ENCODE measurements at places on chromosomes 7 and 10.

DNA sequence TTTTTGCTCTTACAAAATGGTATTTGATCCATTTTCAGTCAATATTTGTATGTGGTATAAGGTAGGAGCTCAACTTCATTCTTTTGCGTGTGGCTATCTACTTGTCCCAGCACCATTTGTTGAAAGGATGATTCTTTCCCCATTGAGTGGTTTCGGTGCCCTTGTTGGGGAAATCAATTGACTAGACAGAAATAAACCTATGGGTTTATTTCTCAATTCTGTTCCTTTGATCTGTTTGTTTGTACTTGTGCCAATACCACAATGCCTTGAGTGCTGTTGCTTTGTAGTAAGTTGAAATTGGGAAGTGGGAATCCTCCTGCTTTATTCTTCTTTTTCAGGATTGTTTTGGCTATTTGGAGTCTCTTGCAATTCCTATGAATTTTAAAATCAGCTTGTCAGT, 41.0 kb downstream of the SNX10 start:
- DNase-seq = no peak

DNA sequence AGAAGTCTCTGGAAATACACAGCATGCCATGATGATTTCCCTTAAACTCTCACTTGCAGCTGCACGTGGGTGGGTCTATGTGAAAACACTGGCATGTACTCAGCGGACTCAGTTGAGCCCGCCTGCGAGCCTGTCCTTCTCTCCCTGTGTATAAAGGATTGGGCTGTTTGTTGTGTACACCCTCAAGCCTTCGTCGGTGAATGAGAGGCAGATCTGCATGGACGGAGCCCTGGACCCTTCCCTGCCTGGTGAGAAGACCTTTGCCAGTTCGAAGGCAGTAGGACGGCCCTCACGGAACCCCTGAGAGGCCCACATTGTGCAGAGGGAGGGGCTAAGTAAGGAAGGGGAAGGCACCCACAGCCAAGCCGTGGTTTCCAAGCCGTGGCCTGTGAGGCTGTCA, 121.2 kb downstream of the WDFY4 start:
- no peak for DNase-seq

DNA sequence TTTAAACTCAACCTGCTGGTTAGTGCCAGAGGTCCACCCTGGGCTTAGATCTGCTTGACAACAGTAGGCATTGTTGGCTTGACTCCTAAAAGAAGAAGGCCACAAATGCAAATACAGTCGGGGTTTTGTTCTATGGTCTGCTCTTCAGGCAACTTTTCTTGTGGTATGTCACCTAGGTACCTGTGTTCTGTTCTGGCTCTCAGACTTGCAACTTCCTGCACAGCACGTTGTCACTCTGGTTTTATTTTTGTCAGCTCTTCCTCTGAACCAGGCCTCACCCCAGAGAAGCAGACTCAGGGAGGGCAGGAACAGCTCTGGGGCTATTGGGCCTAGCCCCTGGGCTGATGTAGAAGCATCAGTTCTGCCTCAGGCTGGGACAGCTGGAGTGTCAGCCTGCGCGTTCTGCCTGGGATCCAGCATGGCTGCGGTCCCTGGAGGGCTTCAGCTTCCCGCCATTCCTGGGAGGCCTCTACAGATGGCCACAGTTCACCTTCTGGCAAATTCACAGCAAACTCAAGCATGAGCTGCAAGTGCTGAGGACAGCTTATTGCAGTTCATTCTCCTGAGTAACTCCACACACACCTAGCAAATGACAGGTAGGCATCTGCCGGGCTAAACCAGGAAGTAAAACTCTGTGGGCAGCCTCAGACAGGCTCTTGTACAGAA, 11.0 kb upstream of the PDCD4 start:
- no peak for DNase-seq

DNA sequence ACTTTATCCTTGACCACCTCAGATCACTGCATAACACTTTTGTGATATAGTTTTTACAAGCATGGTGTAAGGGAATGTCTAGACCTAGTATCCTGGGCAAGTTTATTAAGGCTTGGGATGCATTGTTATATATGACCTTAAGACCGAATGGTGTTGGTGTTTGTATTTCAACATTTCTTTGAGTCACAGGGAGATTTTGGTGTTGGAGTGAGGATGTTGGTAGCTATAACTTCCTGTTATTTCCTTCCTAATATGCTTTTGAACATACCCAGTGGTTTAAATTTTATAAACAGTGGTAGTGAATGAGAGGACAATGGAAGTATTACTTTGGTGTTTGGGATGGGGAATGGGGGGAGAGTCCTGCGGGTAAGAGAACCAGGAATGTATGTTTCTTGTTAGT, 2.6 kb downstream of the EXOC4 start:
- peak; percentile 28 for DNase-seq

- no peak for DNase-seq
Measured at GRCh38 chr10:21326594-21327288, 198.7 kb downstream of the SKIDA1 start.

DNA sequence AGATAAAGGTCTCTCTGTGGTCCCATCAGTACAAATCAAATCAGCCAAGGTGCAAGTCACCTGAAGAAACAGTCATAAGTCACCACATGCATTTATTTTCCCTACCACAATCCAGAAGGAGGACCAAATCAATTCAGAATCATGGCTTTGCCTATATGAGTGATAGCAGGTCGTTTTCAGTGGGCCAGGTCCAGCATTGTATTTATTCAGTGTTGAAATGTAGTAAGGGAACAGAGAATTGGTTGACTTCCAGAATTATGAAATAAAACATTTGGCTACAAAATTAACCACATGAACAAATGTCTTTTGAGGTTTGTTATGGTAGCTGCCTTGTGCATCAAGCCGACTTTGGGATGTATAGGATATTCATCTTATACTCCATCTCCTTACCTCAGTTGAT, 88.4 kb downstream of the POLR1F start:
- peak; percentile 59 for DNase-seq

DNA sequence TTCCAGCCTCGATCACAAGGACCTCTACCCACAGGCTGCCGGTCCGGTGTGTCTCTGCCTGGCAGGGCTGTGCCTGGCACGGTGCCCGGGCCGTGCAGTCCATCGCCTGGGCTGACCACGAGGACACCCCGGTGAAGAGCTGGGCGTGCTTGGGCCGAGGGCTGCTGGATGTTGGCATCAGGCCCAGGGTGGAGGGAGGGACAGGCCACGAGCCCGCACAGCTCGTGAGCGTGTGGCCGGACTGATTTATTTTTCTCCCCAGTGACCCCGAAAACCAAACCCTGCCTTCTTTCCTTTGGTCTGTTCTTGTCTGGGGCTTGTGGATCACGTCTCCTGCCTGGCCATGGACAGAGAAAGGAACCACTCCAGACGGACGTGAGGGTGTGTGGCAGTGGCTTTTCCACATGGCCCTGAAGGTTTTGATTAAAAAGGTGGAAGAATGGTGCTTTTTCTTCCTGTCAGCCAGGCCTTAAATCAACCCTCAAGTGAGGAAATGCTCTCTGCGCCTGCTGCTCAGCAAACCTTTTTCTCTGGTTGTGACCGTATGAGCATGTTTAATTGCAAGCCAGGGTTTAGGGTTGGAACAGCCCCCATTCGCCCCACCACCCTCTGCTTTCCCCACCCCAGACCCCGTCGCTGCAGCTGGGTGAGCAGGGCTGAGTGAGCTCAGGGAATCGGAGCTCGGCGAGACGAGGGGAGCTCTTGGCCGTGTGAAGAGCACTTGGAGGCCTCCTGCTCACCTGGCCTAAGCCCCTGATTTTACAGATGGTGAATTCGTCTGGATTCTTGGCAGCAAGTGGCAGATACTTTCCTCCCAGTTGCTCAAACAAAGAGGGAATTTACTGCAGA, 130.1 kb downstream of the RGS10 start:
- DNase-seq = peak; percentile 79

DNA sequence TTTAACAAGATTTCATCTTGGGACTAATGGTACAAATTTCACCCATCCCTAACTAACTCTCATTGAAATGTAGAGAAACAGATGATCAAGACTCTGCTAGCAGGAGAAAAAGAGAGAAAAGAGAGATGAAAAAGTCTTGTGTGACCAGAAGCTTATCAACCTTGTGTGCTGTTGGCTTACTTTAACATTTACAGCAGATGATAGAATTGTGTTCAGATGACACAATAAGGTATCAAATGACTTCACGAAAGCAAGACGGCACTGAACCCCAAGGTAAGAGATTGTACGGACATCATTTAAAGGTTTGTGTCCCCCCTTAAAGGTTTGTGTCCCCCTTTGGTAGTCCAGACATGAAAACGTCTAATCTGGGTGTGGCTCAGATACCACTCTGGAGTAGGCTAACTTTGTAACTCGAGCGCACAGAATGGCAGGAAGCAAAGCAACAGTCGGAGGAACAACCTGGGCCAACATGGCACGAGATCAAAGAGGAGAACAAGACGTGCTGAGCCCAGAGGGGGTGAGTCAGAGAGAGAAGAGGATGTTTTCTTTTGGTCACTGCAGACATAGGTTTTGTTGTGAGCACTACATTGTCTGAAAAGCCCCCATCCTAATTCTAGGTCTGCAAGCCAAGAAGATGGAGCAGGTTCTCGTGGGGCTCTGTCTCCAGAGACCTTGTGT, 10.4 kb upstream of the LMBR1 start:
- peak; percentile 81 for DNase-seq

DNA sequence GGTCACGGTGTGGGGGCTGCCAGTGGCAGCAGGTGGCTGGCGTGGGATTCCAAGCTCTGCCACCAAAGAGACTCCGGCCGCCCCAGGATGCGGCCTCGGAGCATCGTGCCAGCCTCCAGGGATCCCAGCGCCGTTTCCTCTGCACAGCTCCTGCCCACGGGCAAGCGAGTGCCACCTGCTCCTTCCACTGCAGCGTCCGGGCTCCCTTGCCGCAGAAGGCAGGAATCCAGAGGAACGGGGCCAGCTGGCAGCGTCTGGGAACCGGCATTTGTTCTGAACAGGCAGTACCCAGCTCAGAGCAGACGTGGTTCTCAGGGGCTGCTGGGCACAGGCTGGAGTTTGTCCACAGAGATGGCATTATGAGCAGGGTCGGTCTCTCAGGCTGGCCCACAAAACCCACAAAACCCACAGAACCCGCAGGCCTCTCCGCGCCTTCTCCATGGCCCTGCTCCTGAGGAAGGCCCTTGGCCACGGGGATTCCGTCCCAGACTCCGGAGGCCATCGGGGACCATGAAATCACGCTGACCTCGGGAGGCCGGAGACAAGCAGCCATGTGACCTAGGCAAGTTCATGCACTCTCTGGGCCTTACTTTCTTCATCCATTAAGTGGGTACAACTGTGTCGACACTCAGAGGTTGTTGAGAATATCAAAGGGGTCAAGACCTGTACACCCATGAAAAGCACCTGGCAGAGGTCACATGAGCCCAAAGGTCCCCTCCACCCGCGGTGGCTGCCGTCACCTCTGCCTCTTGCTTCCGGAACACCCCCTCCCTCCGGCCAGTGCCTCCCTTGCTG, 72.1 kb upstream of the TNRC18 start:
- DNase-seq = no peak

- no peak for DNase-seq
Measured at GRCh38 chr10:24579906-24580305, 143.8 kb downstream of the ARHGAP21 start.

GRCh38 chr7:100091411-100092181, 2.8 kb downstream of the COPS6 start:
- DNase-seq = no peak

GRCh38 chr7:80593869-80594586, 44.4 kb upstream of the CD36 start:
- DNase-seq = peak; percentile 23

GRCh38 chr10:16870331-16870730, 53.1 kb upstream of the RSU1 start:
- DNase-seq = no peak

DNA sequence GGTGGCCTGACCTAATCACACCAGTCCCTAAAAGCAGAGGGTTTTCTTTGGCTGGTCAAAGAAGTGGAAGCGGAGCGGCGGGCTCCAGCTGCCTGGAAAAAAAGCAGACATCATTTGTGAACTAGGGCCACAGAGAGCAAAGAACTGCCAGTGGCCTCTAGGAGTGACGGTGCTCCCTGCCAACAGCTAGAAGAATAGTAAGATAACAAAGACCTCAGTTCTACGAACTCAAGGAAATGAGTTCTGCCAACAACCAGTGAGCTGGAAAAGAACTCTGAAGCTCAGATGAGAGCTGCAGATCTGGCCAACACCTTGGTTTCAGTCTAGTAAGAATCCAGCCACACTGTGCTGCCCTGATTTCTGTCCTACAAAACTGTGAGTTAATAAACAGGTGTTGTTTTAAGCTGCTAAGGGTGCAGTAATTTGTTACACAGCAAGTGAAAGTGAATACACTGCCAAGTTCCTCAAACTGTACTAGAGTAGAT, 178.0 kb downstream of the SRPK2 start:
- no peak for DNase-seq

- DNase-seq = no peak
Measured at GRCh38 chr7:44771358-44771757, 22.7 kb downstream of the ZMIZ2 start.

DNA sequence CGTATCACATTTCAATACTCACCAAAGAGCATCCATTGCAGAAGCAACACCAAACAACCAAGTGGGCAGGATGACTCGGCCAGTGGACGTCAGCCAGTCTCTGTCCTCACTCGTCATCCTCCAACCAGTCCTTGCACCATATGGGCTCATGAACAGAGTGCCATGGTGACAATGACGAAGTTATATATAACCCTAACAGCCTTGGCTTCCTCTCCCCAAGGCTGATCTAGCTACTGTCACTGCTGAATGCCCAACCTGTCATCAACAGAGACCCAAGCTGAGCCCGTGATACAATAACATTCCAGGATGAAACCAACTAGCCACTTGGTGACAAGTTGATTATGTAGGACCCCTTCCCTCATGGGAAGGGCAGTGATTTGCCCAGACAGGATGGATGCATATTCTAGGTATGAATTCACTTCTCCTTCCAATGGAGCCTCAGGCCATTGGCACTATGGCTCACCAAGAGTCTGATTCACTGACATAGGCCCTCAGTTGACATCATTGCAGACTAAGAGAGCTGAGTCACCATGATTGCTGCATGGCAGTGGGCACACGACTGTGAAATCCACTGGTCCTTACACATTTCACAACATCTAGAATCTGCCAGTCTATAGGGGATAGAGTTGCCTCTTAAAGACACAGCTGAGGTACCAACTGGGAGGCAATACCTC, 26.3 kb upstream of the PPIF start:
- DNase-seq = peak; percentile 81

DNA sequence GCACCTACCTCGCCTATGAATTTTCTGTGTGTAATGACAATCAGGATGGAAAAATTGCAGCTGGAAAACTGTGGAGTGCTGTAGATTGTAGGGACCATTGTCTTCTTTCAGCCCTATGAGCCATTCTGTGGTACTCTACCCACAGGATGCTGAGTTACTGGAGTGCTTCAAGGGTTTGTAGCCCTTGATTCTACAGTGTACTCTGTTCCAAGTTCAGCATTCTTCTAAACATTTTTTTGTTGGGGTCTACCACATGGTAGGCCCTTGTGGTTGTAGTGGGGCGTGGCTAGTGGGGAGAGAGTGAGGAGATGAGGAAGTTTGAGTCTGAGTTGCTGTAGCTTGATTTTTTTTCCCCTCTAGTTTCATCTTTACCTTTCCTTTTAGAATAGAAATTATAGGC, 33.5 kb downstream of the REEP3 start:
- DNase-seq = peak; percentile 98

GRCh38 chr7:43700646-43701499, 28.4 kb downstream of the COA1 start:
- DNase-seq = peak; percentile 7

- DNase-seq = no peak
Measured at GRCh38 chr7:73900286-73900685, 39.3 kb downstream of the TMEM270 start.

Data from iris pigment epithelial cell (primary cell).